ENCODE measurements at places on chromosomes 5 and 9.

DNA sequence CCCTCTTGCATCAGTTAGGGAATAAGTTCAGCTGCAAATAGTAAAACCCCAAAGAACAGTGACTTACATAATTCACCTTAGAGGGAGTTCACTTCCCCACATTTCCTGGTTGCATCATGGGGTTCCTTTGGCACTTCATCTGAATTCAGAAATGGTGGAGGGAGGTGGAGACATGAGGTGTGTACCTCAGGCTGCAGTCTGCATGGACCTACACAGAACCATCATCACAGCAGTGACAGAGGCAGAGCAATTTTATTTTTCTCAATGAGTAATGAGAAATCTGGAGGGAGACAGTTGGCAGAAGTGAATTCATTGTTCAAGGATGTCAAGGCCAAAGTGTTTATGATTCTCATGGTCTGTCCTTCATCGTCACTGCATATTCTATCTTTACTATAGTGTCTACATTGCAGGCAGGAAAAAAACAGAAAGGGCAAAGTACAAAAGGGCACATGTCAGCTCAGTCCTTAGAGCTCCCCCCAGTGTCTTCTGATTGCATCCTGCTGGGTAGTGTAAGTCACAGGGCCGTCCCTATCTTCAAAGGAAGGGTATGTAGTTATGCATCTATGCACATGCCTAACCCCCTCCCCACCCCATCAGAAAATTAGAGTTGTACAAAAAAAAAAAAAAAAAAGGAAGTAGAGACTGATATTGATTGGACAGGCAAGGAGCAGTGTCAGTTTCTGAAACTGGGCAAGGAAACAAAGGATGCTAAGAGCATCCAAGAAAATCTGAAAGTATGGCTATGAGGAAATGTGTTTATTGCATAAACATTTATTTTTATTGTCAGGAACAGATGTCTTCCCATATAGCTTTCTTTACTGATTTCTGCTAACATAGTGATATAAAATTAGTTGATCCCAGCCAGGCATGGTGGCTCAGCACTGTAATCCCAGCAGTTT lies 132.7 kb upstream of the APC start:
- no peak for DNase-seq

- DNase-seq = peak; percentile 46
Observed at GRCh38 chr9:34994260-34994899, 4.8 kb downstream of the DNAJB5 start.

DNA sequence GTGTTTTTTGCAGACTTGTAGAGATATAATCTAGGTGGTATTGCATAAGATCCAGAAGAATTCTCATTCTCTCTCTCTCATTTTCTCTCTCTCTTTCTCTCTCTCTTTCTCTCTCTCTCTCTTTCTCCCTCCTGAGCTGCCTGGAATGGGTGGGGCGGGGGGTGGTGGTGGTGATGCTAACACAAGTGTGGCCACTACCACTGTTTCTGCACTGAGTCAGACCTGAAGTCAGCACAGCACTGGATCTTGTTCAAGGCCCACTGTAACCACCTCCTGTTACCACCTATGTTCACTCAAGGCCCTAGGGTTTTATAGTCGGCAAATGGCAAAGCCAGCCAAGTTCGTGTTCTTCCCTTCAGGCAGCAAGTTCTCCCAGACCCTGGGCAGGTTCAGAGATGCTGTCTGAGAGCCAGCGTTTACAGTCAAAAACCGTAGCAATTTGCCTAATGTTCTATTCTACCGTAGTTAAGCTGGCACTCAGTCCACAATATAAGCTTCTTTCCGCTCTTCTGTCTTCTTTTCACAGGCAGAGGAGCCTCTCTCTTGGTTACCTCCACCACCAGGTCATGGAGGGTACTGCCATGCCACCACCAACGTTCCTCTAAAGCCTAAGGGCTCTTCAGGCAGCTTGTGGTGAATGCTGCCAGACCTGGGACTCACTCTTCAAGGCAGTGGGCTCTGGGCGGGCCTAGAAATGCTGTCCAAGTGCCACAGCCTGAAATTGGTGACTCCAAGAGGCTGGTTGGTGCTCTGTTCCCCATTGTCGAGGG lies 235.7 kb upstream of the PRR16 start:
- DNase-seq = no peak

DNA sequence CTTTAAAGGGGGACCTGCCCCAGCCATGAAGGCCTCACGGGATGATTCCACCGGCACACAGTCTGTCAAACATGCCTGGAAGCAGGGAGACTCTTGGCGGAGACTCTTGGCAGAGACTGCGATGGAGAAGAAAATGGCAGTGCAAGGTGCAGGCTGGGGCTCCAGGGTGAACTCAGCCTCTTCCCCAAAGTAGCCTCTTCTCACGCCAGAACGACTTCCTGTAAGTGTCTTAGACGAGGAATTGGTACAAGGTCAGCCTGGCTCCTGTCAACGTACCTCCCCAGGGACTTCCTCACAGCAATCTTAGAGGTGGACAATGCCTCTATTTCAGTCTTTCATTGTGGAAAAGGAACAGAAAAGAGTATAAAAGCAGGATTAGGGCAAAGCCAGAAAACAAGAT lies 109.3 kb downstream of the UGCG start:
- no peak for DNase-seq

DNA sequence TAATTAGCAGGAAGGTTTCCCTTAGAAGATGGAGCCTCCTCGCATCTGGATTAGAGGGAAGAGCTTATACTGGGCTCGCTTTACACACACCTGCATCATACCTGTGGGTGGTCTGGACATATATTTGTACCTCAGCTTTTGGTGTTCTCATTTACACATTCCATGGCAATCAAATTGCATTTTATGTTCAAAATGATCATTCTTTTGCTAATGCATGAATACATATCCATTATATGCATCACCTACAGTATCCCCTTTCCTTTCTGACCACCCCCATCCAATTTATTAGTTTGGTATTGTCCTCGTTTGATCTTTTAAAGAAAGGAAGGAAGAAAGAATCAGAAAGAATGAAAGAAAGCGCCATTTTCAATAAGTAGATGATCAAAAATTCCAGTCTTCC lies 251.5 kb downstream of the SLF1 start:
- no peak for DNase-seq

DNA sequence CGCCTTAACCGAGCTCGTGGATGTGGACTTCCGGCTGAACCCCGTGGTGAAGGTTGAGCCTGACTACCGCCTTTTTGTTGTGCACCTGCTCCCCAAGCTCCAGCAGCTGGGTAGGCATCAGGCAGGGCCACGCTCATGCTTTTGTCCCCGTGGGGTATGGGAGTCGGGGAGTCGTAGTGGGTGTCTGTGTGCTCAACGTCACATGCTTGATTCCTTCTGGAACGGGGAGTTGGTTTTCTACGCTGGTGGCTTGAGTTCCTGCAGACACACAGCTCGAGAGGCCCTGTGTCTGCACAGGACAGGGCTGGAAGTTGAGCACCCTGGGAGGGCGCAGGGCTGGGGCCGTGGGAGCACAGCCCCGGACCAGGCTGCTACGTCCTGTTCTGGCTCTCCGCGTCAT lies 8.0 kb downstream of the CEP72 start:
- DNase-seq = no peak

DNA sequence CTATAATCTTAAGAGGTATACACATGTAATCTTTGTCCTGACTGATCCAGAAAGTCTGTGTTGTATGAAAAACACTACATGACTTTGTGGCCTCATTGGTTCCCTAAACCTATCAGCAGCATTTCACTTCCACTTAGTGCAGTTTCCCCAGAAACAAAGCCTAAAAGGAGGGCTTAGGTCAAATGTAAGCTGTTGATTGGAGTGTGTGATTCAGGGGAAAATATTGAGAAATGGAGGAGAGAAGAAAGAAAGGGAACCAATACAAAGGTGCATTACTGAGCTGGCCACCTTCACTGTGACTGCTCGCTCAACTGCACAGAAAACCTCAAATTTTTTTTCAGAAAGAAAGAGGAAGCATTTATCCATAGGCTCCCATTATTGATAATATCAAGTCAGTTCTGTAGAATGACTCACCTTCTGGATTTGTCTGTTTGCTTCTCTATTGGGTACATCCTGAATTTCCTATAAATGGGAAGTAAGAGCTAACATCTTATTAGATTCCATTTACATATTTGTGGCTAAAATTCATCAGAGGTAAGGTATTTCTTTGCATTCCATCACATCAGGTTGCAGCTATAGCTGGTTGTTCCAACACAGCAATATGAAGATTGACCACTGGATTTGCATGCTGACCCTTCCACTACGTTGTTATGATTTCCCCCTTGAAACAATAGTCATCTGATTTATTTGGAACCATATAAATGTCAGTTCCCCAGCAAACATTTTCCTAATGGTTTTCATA lies 10.3 kb upstream of the FST start:
- no peak for DNase-seq

DNA sequence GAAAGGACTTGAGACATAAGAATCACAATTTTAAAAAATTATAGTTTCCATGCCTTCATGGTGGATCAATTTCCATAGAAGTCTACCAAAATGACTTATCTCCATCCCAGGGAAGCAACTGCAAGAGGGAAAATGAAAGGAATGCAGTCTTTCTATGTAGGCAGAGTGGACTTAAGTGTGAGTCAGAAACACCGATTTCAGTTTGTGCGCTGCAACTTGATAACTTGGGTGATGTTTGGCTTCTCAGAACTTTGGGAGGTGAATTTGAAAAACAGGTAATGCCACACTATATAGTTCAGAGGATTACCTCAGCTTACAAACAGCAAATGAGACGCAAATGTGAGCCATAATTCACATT lies 708 bp upstream of the CSNK1G3 start:
- no peak for DNase-seq

- no peak for DNase-seq
Observed at GRCh38 chr5:125150041-125150669, 403.7 kb upstream of the ZNF608 start.

GRCh38 chr9:87336407-87336806 lies 161.3 kb upstream of the DAPK1 start:
- DNase-seq = no peak

- DNase-seq = no peak
Observed at GRCh38 chr9:134336228-134336627, 10.0 kb downstream of the RXRA start.

DNA sequence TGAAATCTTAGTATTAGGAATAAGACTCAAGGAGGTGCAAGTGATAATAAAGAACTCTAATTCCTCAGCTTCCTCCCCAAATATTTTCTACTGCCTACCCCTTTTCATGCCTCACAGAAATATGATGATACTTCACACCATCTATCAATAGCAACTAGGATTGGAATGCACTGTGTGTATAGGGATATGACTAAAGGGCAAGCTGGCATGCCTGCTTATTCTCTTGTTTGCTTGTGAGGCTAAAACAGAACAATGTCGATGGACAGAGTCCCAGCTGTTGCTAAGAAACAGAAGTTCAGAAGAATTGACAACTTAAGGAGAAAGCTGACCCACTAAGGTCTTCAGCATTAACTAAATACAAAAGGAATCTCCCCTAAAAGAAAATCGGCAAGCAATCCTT lies 9.7 kb upstream of the CHD1 start:
- DNase-seq = no peak

- no peak for DNase-seq
Observed at GRCh38 chr5:129724222-129724621, 23.7 kb upstream of the MINAR2 start.

DNA sequence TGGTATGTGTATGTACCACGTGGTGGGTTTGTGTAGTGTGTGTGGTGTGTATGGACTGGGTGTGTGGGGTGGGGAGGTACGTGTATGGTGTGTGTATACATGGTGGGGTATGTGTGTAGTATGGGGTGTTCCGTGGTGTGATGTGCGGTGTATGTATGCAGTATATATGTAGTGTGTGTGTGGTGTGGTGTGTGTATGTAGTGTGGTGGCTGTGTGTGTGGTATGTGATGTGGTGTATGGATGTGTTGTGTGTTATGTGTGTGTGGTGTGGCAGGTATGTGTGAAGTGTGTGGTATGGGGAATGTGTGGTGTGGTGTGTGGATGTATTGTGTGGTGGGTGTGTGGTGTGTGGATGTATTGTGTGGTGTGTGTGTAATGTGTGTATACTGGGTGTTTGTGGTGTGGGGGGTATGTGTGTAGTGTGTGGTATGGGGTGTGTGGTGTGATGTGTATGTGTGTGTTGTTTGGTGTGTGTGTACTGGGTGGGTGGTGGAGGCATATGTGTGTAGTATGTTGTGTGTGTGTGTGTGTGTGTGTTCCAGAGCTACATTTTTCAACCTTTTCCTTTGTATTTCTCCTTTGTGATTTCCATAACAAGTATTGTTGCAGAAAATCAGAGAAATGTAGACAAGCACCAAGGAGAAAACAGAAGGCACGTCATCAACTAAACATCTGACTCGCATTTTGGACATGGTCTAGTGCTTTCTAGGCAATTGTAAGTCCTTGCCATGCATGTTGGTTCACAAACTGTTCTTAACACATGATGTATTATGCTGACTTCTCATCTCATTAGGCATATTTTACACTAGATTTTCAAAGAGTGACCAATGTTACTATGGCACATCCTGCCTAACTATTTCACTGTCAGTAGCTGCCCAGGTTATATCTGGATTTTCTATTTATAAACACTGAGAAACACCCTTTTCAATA lies 13.2 kb downstream of the SEMA4D start:
- DNase-seq = no peak

- DNase-seq = no peak
Observed at GRCh38 chr5:67366276-67366675, 169.7 kb upstream of the CD180 start.

- DNase-seq = no peak
Observed at GRCh38 chr5:137604348-137605095, 105.4 kb upstream of the SPOCK1 start.

DNA sequence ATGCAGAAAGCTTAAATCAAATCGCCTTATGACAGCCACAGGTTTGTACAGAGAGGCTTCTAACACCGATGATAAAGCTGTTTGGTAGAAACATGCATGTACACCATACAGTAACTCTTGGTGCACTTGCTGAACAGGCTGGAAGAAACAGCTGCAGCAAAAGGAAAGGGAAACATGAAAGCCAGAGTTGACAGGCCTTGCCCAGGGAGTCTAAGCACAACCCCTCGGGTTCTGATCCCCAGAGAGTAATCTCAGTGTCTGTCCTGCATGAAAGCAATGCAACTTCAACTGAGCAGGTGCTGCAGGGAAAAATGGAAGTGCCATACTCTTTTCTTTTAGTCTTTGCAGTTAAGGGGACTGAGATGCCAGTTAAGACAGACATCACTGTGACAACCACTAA lies 419.9 kb downstream of the BNC2 start:
- DNase-seq = no peak

GRCh38 chr9:86909388-86909787 lies 37.9 kb downstream of the GAS1 start:
- no peak for DNase-seq

DNA sequence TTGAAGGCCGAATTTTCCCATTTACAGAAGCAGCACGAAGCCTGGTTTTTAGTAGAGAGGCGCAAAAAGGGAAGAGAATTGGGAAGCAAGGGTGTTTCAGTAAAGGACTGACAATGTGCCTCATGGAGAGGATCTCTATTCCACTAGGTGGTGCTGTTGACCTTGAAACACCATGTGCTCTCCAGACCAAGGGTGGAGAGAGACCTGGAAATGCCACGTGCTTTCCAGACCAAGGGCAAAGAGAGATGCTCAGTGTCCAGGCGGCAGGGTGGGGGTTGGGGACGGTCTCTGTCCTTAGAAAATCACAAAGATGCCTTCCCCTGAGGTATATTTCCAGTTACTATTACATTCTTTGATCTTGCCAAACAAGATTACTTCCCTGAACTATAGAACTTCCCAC lies 425.3 kb downstream of the CSNK1G3 start:
- no peak for DNase-seq
